ENCODE measurements at places on chromosomes 16 and 17.

DNA sequence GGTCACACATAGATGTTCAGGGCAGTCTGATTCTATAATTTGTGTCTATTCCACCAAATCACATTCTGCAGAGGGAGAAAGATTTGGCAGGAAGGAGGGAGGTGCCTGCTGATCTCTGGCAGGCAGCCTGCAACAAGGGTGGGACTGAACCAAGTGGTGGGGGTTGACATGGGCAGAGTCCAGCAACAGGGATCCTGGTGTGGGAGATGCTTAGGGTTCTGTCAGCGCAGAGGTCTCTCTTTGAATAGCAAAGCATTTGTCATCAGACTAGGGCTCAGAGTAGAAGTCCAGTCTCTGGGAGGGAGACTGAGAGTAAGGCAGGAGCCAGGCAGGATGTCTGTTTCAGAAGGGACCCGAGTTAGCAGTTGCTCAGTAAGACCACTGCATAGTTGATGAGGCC, 94.6 kb downstream of the UTP18 start:
- no peak for DNase-seq

DNA sequence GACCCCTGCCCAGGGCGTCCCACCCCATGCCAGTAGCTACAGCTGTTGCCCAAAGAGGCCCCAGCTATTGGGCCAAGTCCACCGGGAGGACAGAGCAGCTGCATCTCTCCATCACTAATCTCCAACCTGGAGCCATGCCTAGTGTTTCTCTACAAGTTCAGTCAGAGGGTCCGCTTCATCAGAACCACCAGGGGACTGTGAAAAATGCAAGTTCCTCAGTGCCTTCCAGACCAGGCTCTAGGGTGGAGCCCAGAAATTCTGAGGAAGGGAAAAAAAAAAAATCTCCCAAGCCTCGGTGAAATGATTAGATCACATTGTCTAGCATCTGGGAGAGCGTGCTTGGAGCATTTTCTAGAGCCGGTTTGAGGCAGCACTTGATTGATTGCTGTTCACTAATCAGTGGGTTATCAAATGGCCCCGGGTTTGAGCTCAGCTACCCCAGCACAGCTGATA, 22.4 kb upstream of the HERPUD1 start:
- DNase-seq = no peak

DNA sequence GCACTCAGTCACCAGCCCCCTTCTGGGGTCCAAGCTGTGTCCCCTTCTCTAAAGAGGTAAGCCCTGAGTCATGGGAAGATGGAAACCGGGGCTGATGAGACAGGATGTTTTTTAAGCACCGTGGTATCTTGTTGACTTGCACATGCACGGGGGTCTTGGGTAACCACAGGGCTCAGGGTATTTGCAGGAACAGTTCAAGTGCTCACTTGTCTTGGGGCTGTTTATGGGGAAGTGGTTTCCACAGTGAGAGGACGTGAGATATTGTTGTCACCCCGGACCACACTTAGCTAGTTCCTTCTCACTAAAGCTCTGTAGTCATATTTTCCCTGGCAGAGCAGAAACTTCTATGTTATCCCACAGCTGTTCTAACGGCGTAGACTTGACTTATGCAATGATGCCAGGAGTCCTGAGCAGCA, 7.7 kb downstream of the CCL3L1 start:
- no peak for DNase-seq

- no peak for DNase-seq
Observed at GRCh38 chr17:20307326-20307910, 159.9 kb downstream of the LGALS9B start.

DNA sequence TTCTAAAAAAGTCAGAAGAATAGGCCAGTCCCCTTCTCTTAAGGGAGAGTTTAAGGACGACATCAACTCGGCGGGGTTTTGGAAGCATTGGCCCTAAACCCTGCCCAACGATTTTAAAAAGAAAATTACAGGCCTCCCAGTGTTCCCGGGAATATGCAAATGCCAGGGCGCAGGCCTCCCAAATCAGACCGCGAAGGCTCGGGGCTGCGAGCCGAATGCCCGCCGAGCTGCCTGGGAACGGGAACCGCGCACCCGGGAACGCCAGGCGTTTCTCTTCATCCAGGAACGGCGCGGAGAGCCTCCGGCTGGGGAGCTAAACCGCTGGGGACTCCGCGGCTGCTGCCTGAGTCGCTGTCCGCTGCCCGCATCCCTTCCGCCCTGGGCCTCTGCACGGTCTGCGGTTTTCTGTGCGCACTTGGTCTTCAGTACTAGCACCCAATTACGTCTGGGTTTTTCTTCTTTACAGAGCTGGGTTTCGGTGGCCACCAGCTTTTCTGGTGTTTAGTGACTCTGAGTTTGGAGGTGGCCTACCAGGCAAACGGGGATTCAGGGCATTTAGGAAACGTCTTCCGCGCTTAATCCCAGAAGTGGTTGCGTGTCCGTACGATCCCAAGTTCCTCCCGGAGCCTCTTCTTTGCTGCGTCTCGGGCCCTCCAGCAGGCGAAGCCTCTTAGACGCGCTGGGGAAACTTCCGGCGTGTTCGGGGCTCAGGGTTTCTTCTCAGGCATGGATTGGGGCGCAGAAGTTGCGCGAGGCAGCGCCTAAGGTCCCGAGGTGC, 5.7 kb downstream of the IRX5 start:
- no peak for DNase-seq

DNA sequence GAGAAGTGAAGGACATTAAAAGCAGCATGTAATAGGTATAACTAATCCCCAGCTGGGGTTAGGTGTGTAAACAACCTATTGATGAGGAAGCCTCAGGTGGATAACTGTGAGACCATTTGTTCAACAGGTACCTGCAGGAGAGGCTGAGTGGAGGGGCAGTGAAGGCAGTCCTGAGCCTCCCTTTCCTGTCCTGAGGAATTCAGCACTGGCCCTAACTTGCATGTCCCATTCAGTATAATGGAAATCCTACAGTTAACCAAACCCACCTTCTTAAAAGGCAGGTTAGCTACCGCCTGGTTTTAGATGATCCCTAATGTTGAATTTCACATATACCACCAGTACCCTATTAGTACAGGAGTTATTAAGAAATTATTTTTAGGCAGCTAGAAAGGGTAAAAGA, 225.9 kb upstream of the GOT2 start:
- no peak for DNase-seq

DNA sequence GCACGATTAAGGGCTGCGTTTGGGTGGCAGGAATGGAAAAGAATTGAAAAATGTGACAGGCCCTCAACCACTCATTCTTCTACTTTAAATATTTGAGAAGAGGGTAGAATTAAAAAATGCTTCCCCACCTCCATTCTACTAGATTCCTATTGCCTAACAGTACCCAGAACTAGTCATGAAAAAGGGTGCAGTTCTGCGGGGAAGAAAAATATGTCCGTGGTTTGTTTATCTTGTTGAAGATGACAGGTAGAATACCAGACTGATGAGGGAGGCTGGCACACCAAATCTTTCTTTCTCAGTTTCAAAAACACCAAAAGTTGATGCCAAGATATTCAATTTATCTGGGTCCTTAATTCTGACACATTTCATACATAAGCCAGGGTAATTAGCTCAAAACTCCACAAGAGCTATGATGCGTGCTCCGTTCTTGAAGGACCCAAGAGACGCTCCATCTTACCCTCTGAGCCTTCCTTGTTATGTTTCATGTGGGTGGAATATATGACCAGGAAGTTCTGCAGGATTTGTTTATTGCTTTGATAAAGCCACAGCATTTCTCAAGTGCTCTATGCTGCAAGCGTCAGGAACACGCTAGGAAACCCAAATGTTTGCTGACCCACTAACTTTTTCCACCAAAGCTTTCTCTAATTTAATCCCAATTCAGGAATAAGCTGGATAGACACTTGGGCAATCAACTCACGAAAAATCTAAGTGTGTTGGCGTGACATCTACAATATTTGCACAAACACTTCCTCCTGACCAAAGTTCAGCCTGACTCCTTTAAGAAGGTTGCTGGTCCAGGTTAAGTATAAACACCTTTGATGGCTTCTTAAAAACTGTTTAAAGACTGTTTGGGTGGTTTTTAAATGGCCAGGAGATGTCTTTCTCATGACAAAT, 20.6 kb upstream of the GAN start:
- DNase-seq = no peak

DNA sequence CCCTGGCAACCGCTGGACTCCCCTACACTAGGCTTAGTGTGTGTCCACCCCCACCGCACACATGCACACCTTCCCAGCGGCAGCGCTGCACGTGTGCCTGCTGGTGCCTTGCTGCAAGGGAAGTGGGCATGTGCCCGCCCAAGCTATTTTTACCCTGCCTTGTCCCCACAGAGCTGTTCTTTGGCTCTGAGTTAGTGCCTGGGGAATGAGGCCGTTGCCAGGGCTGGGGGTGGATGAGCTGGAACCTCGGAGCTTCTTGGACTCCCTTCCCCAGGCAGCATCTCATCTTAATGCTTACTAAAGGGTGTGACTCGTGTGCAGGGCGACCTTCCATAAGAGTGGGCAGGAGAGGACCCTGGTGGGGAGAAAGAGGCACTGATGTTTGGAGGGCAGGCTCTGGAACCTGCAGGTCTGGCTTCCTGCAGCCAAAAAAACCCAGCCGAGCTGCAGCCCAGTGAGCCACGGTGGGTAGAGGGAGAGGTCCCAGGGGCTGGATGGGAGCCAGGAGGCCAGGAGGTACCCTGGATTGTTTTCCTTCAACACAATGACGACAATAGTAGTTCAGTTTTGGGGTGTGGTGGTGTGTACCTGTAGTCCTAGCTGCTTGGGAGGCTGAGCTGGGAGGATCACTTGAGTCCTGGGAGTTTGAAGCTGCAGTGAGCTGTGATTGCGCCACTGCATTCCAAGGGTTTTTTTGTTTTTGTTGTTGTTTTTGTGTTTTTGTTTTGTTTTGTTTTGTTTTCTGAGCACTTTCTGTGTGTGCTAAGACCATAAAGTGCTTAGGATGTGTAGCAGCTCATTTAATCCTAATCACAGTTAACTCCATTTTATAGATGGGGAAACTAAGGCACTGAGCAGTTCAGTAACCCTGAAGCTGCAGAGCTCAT, 119.1 kb downstream of the RAB11FIP4 start:
- no peak for DNase-seq

- no peak for DNase-seq
Observed at GRCh38 chr16:71351558-71351901, 7.0 kb upstream of the CALB2 start.
